ENCODE measurements at places on chromosomes 11 and 22.

DNA sequence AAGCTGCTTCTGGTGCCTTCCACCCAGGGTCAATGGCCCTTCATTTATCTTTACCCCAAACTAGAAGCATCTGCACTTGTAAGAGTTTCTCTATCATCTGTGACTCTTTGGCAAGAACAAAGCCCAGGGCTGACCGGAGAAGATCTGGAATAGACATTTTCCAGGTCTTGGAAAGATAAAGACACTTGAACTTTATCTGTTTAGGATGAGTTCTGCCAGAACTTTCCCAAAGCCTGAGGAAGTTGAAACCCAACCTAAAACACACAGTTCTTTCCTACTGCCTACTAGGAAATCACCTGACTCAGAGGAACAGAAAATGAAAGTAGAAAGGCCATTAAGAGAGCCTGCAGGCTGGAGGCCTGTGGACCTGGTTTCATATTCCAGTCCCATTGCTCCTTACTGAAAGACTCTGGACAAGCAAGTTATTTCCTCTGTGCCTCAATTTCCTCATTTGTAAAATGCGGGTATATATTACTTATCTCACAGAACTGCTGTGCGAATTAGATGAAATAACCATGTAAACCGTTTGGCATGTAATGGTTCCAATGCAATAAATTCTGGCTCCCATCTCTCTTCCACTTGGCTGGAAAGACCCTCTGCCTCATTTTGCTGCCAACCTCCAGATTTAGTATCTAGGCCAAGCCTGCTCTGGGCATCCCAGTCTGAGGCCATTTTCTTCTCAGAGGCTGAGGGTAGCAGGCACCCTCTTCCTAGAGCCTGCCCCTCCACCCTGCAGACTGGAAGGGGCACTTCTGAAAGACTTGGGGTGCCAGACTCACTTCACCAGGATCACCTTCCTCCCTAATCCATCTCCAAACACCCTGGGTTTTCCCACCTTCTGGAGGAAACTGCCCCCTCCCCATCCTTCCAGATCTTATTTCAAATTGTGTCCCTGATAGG lies 1.2 kb downstream of the UBE2L6 start:
- DNase-seq = peak; percentile 79

DNA sequence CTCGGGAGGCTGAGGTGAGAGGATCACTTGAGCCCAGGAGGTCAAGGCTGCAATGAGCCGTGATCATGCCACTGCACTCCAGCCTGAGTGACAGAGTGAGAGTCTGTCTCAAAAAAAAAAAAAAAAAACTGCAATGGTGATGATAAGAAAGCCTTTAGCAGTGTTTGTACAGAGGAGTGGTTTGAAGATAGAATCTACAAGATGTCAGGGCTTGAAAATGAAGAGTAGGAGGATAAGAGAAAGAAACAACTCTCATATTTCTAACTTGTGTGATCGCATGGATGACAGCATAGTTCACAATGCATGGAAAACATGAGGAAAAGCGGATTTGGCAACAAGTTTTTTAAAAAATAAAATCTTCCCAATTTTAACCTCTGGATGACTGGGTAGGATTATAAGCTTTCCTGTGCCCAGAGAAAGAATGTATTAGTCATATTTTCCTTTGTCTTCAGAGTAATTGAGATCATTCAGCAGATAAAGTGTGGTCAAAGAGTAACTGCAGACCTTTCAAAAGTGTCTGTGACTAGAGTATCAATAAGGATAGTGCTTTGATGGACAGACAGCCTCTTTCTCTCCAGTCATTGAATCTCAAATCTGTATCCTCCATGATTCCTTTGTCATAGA lies 328.1 kb downstream of the CASP12 start:
- peak; percentile 59 for DNase-seq

DNA sequence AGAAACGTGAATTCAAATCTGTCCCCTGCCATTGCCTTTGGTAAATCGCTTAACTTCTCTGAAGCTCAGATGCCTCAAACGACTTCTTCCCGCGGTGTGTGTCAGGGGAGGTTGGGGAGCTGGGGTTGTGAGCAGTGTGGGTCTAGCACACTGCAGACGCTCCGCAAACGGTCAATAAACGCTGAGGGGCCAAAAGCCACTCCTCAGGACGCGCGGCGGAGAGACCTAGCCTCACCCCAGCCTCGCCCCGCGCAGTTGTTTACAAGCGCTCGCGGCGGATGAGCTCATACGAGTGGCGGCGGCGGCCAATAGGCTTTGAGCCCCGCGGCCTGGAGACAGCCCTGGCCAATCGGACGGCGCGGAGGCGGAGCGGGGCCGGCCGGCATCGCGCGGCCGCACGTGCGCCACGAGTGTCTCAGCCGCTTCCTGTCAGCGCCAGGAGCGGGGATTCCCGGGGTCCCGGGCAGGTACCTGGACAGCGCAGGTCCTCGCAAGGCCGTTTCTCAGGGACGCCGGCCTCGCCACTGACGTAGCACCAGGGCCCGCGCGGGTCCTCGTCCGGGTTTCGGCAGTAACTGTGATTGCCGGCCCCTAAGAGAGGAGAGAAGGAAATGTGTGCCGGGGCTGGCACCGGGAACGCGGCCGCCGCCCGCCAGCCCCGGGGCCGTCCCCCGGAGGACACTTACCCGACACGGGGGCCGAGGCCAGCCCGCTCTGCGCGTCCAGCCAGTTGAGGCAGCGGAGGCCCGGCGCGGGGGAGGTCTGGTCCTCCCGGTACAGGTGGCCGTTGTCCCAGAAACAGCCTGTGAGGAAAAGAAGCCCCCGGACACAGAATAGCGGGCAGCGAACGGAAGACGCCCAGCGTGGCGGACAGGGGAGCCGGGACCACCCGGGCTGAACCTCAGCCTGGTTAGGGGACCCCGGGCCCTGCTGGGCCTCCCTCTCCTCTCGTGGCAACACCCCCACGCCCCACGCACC lies 1.5 kb downstream of the PIK3IP1 start:
- DNase-seq = peak; percentile 99

DNA sequence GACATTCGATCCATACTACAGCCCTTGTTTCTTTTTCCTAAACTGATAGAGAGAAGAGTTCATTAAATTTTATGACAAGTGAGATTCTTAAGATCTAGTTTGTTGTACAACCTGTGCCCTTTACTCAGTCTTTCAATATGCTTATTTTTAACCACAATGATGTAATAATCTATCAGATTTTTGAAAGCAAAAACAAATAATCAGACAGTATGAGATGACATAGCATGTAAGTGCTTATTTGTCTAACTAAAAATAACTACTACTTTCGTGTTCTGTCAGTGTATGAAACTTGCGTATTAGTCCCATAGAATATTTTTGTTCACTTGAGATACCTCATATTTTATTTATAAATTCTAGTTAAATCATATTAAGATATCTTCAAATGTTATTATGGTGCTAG lies 33.2 kb downstream of the RAB39A start:
- no peak for DNase-seq

DNA sequence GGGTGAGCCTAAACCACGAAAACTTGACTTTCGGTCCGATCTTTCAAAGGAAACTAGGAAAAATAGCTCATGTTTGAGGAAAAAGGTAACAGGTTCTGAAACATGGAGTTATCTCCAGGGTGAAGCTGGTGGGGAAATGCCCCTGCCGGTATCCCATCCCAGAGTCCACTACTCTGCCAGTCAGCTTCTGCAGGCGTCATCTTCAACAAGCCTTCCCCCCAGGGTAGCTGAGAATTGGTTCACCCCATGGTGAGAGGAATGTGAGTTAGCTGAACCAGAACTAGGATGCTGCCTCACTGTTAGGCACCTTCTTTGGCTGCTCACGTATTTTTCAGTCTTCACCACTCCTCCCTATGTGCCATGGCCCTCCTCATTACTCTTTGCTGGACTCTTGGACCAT lies 1.1 kb downstream of the GVQW3 start:
- no peak for DNase-seq

DNA sequence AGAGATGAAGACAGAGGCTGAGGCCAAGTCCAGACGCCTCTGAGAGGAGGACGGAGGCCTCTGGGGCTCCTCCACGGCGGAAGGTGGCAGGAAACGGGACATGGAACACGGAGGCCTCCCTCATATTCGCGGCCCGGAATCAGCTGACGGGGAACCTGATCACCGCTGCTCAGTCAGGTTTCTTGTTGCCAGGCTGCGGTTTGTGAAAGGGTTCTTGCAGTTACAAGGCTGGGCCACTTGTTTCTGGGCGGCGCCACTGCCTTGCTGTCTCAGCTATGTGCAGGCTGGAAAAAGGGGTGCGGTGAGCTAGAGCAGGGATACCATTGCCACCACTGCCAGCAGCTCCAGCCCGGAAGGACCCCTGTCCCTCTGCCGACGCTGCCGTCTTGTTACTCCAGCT lies 10.0 kb upstream of the MMP1 start:
- no peak for DNase-seq

DNA sequence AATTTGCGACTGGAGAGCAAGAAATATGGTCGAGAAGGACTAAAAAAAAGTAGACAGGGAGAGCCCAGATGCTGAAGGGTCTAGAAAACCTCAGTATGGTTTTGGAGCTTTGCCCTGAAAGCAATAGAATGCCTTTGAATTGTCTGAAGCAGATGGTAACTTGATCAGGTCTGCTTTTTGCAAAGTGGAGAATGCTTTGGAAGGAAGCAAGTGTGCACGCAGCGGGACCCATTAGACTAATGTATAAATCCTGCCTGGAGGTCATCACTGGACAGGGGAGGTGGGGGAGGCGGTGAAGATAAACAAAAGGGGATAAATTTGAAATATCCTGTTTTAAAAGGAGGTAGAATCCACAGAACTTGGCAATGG lies 757 bp upstream of the HINFP start:
- DNase-seq = peak; percentile 66

DNA sequence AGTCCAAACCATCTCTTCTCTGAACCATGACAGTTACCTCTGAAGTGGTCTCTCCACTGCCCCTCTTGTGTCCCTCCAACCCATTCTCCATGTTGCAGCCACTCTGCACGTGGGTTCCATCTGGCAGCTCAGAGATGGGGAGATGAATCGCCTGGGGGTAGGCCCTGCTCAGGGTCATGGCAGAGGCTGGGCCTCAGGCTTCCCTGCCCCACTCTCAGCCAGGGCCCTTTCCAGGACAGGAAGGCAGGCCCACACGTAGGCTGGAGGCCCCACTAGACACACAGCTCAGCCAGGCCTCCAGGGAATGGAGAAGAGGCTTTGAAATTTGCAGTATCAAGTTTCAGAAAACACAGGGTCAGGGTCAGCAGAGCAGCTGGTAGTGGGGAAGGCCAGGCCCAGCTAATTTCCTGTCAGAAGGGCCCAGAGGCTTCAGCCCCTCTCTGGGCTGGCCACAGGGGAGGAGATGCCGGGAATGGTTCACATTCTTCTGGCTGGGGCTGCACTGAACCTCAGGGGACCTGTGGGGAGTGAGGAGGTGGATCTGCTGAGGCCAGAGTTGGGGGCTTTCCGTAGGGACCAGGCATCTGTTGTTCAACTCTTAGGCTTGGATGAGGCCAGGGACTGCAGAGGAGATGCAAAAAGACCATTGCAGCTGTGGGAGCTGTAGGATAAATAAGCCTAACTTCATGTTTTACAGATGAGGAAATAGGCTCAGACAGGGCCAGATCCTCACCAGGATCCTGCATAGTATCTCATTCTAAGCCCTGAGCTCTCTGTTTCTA lies 101.6 kb downstream of the SWAP70 start:
- peak; percentile 91 for DNase-seq

GRCh38 chr11:87198266-87198881 lies 160.6 kb downstream of the TMEM135 start:
- no peak for DNase-seq

DNA sequence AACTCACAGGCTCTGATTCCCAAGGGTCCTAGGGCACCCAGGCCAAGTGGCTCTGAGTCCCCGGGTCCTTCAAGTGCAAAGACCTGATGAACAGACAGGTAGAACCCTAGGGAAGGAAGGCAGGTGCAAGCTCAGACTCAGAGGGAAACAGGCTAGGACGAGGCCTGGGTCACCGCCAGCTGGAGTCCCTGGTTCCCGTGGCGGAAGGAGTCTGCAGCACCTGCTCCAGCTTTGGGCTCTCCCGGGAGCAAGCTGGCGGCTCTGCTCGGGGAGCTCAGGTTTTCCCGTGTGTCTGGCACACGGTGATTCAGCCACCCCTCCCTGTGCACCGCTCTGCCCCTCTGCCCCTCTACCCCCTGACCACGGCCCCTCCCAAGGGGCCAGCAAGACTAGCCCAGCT lies 59.8 kb downstream of the WNT7B start:
- no peak for DNase-seq

DNA sequence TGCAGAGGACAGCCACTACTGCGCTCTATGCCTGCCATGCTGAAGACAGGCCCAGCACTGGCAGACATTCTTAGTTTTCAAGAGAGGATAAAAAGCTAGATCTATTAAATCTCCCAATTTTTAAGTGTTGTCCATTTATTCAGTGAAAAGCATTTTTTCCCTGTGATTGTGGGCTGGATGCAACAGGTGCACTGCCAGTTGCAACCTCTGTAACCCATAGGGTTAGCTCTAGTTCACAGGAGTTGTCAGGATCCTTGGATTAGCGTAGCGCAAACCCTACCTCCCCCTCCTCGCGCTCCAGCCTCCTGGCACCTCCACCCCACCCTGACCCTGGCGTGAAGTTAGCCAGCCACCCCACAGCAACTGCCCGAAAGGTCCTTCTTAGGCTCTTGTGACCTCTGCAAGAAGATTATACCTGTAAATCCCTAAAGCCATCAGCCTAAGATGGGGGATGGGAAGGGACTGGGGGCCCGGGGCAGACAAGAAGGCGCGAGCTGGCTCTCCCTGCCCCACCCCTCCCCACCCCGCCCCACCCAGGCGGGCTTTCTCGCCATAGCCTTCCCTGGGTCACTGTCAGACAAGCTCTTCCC lies 30.9 kb downstream of the EIF3F start:
- no peak for DNase-seq

GRCh38 chr11:65642014-65642671 lies 4.2 kb downstream of the SIPA1 start:
- DNase-seq = no peak
